Stimulated activated CD4-positive, alpha-beta T cell treated with anti-CD3 and anti-CD28 coated beads, Interleukin-12 subunit alpha, Interleukin-12 subunit beta, amount 100 ng/mL, for 24 hours (primary cell): ENCODE measurements at places on chromosomes 12 and 14.

- peak; percentile 20 for DNase-seq
These were observed 823 bp downstream of the ATG2B start for GRCh38 chr14:96362071-96362964.

GRCh38 chr12:2284857-2285256 lies 232.1 kb downstream of the CACNA1C start:
- peak; percentile 32 for DNase-seq

GRCh38 chr14:90444077-90444696 lies 47.4 kb downstream of the CALM1 start:
- no peak for DNase-seq

- DNase-seq: no peak
These were observed 71.8 kb downstream of the BICD1 start for GRCh38 chr12:32178341-32179010.

DNA sequence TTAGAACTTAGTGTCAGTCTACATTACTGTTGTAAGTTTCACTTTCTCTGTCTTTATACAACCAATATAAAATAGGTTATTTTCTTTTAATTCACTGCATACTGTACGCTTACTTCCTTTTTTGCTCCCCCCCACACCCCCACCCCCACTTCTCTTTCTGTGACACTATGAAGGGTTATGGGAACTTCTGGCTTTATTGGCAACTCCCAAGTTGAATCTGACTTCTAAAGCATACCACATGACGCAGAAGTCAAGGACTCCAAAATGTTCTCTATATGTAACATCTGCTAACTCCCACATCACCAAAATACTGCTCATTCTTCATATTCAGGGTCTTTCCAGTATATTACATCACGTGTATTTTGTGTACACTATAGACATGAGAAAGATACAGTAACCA lies 81.2 kb upstream of the ATXN7L3B start:
- DNase-seq: no peak

DNA sequence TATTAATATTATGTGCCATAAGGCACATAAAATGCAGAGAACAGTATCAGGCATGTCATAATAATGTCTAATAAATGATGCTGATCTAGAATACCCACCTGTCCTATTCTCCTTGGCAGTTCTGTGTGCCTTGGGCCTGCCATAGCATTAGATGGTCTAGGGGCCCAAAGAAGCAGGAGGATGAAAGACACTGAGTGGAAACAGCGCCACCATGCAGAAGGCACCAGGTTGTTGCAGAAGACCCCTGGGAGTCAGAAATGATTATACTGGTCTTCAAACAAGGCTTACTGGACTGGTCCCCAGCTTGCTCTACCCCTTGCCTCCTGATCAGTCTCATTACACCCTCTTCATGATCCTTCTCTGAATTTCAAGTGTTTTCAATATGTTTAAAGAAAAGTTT lies 353.3 kb downstream of the GRIN2B start:
- DNase-seq: no peak

GRCh38 chr14:29846339-29847055 lies 81.2 kb downstream of the PRKD1 start:
- DNase-seq: no peak

- no peak for DNase-seq
These were observed 127.3 kb downstream of the RFLNA start for GRCh38 chr12:124422142-124422569.

- no peak for DNase-seq
These were observed 8.7 kb downstream of the MMP17 start for GRCh38 chr12:131836714-131837397.

- DNase-seq: no peak
These were observed 5.2 kb upstream of the RILPL2 start for GRCh38 chr12:123441523-123442164.

DNA sequence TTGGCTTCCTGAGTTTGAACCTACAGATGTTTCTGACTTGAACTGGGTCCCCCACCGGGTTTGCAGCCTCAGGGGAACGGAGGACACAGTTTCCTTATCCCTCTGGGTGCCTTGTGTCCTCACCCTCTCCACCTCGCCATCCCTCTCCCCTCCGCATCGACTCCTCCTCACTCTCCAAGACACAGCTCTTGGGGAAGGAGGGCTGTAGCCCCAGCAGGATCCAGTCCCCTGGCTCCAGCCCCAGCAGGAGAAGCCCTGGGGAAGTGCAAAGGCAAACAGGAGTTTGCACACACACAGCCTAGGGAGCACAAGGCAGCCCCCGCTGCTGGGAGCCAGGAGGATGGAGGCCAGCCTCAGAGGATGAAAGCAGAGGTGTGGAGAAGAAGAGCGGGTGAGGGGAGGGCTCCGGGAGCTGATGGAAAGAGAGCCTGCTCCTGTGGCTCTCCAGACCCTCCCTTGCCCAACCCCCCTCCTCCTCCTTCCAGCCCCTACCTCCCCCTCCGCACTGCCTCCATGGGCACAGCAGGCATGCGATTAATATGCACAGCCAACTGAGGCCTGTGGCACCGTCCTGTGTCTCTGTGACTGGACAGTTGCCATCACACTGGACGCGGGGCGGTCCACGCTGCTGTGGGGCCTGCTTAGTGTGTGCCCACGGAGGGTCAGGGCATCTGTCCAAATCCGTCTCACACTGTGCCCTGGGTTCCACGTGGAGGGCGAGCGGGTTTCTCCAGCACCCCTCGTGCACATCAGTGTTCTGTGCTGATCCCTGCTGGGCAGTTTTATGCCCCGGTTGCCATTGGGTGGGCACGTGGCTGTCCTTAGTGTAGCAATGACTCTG lies 193.7 kb upstream of the DIO3 start:
- no peak for DNase-seq

GRCh38 chr12:40183715-40184114 lies 41.1 kb upstream of the LRRK2 start:
- no peak for DNase-seq

DNA sequence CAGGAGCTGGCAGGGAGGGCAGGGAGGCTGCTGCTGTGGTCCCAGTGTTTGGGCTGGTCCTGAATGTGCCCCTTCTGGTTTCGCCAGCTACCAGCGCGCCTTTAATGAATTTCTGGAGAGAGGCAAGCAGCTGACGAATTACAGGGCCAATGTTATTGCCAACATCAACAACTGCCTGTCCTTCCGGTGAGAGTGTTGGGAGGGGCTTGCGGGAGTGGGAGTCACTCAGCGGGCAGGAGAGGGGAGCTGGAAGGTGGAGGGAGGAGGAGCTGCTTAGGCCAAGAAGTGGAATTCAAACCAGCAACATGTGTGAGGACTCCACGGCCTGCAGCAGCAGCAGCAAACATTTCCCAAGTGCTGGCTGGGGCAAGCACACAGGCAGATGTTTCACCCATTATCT lies 7.7 kb downstream of the TNFAIP2 start:
- no peak for DNase-seq

- DNase-seq: no peak
These were observed 193.4 kb downstream of the RASSF9 start for GRCh38 chr12:85642808-85643207.

- DNase-seq: no peak
These were observed 11.5 kb downstream of the TBC1D30 start for GRCh38 chr12:64835901-64836300.

GRCh38 chr14:68391311-68392014 lies 401.4 kb downstream of the ZFP36L1 start:
- DNase-seq: no peak

DNA sequence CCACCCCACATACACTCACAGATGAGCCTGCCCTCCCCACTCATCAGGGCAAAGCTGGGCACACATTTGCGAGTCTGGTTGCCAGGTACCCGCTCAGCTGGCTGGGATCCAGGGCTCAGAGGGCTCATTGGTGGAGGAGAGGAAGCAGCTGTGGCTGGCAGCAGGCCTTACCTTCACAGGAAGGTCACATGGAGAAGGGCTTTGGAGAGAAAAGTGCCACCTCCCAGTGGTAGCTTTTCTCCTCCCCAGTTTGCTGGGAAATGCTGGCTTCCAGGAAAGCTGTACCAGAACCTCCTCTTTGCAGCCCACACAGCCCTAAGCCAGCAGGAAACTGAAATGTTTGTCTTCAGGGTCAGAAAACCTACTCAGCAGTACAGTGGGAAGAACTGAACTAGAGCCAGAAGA lies 55.6 kb downstream of the LGMN start:
- DNase-seq: no peak

- no peak for DNase-seq
These were observed 16.6 kb upstream of the SLC38A2 start for GRCh38 chr12:46389031-46389616.

- no peak for DNase-seq
These were observed 79.1 kb upstream of the BDKRB2 start for GRCh38 chr14:96125536-96125935.

- no peak for DNase-seq
These were observed 64.2 kb downstream of the CLMN start for GRCh38 chr14:95255487-95255886.

GRCh38 chr12:101855364-101855884 lies 22.0 kb upstream of the DRAM1 start:
- no peak for DNase-seq

DNA sequence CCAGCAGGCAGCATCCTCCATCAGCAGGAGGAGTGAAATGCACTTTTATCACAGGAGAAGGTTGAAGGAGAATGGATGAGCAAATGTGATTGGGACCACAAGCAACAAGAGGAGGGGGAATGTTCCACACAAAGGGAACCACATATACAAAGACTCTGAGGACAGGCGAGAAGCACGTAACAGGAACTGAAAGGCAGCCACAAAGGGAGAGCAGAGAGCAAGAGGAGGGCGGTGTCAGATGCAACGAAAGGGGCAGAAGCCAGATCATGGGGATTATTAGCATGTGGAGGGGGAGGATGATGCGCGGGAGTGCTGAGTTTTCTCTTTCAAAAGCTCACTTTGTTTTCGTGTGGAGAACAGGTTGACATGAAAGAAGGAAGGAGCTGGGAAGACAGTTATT lies 241.1 kb downstream of the SPTSSA start:
- no peak for DNase-seq

- DNase-seq: peak; percentile 49
These were observed 621 bp upstream of the ANAPC7 start for GRCh38 chr12:110403976-110404682.

DNA sequence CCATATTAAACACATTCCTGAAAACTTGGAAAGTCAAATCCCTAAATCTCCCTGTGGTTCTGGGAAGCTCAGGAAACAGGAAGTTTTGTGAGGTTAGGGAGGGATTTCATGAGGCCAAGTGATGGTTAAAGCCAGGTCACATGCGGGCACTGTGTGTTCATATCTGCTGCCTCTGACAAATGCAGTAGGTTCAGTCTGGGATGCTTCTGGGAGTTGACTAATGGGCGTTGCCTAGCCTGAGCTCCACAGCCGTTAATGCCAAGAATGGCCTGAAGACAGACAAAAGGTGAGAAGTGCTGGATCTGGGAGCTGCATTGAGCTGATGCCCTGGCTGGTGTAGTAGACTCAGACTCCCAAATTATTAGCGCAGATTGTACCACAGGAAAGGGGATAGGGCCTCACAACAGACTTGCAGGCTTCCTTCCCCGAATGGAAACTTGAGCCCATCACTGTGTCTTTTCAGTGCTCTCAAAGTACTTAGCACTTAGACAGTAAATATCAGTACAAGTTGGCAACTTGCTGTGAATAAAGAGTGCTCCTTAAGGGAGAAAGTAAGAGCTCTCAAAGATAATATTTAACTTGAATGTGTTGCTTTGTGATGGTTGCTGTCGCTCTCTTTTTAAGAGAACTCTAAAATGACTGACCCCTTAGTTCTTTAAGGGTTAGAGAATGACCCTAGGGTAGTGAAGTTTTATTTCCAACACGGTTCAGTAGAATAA lies 17.3 kb downstream of the GSG1 start:
- DNase-seq: no peak

DNA sequence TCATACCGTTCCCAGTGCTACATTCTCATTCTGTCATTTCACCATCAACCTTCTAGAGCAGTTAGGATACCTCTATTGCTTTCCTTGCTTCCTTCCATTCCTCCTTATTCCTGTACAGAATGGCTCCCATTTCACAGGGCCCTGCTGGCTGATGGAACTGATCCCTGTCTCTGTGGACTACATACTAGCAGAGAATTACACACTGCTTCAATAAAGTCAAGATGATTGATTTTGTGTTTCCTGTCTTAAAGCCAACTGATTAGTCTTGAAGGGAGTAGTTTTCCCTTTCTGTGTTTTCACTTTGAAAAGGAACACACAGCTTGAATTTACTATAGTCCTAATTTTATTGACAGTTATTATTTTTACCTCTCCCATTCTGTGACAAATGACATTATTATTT lies 130.1 kb downstream of the ST8SIA1 start:
- no peak for DNase-seq
